Posterior cingulate gyrus (tissue), 11 donors: ENCODE measurements at places on chromosomes 5 and 9.

DNA sequence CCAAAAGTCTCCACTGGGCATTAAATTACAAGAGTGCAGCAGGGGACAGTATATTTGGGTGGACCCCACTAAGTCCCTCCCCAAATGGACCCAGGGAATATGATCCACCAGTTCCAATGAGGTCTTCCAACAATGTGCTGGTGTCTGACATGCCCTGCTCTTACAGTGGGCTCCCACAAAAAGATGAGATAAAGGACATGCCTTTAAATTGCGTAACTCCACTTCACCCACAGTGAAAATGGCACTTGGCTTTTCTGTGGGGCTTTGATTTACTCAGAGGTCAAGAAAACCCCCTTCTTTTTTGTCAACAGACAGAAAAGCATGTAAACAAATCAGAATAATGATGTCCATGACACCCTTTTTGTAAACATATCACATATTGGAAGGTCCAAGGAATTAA, 336.5 kb downstream of the EBF1 start:
- no peak for DNase-seq

DNA sequence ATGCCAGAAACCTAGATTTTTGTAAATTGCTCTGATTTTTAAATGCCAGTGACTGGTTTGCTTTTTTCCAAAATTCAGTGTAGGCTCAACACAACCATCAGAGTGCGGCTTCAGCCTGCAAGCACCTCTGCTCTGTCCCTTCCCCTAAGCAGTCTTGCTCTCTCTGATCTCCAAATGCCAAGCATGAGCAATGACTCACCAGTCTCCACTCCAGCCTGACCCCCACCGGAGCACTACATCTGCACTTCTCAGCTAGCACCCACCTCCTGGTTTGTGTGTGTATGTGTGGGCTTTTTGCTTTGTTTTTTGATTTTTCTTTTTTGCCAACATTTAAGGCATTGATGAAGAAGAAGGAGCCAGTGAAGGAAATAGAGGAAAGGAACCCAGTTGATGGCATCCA, 61.4 kb upstream of the ADRA1B start:
- no peak for DNase-seq

- no peak for DNase-seq
Measured at GRCh38 chr5:22348027-22348426, 505.1 kb downstream of the CDH12 start.

DNA sequence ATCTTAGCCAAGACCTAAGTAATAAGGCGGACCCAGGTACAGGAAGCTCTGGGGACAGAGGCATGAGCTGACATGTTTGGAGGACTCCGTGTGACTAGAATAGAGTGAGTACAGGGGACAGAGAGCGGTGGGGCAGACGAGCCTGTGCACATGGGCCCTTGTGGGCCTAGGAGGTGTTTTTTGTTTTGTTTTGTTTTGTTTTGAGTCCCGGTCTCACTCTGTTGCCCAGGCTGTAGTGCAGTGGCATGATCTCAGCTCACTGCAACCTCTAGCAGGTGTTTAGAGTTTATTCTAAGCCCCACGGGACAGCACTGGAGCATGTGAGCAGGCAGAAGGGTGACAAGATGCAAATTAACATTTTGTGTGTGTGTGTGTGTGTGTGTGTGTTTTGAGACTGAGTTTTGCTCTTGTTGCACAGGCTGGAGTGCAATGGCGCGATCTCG, 3.1 kb upstream of the EEIG1 start:
- no peak for DNase-seq

GRCh38 chr9:135978642-135979546, 17.7 kb upstream of the UBAC1 start:
- peak; percentile 53 for DNase-seq

DNA sequence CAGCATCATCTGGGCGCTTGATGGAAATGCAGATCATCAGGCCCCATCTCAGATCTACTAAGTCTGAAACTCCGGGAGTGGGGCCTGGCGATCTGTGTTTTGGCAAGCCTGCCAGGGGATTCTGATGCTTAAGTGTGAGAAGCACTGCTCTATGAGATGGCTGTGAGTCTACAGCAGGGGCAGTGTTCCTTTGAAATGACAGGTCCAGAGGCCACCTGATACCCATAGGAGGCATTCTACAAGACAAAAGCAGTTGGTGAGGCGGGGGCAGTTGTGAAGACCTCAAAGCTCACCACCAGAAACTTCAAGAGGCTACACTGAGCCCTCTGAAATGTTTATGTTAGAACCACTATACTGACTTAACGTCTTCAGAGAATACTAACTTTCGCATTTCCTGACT, 86.9 kb upstream of the SPATA31D4 start:
- DNase-seq, result no peak

GRCh38 chr5:139664727-139665351, 16.7 kb downstream of the CXXC5 start:
- DNase-seq, result no peak

GRCh38 chr5:132785365-132785764, 8.3 kb upstream of the SEPTIN8 start:
- DNase-seq, result no peak

GRCh38 chr5:172943906-172944305, 15.3 kb upstream of the RPL26L1 start:
- DNase-seq, result no peak

GRCh38 chr5:142798099-142798770, 28.1 kb downstream of the ARHGAP26 start:
- DNase-seq, result no peak

DNA sequence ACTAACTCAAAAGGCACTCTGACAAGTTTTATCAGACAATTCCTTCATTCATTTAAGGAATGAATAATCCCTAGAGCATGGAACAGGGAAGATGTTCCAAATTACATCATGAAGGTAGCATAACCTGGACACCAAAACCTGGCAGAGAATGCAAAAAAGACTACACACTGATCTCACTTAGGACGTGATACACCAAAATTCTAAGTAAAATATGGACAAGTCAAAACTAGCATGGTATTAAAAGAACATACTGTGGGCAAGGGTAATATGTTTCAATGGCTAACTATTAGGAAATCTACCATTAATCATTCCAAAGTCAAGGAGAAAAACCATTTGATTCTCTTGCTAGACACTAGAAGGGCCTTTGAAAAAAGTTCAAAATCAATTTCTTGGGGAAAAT, 176.5 kb downstream of the HSPA4 start:
- DNase-seq, result no peak

GRCh38 chr5:69187342-69187741, 2.0 kb upstream of the CENPH start:
- no peak for DNase-seq

DNA sequence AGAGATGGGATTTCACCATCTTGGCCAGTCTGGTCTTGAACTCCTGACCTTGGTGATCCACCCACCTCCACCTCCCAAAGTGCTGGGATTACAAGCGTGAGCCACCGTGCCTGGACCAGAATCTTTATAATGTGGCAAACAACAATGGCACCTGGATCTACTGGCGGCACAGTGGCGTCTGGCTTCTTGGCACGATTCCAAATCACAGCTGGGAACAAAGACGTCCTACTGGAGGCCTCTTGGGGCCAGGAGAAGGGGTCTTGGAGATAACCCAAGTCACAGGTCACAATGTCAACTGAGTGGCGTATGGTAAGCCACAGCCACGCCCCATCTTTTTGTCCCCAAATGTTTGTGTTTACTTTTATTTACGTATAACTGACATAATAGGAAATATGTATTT, 77.8 kb upstream of the RAPGEF1 start:
- DNase-seq, result no peak

- peak; percentile 85 for DNase-seq
Measured at GRCh38 chr5:181204826-181205760, at the start of gene TRIM7. TSS of gene TRIM7 (minus strand) at chr5:181205196. CDS start at chr5:181205110, 86 bp downstream.

DNA sequence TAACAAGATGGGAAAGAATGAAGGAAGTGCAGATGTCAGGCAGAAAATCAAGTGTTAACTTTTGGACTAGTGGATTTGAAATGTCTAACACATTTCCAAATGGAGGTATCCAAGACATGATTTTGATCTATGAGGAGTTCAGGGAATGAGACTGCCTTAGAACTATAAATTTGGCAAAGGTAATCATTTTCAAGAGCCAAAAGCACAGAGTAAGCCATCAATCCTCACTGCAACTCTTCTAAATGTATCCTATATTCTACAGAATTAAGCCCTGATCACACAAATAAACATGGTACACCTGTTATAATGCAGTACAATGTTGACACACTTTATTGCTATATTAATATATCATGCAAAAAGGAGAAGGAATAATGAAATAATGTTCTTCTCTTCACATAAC, 55.6 kb downstream of the SETX start:
- DNase-seq, result no peak

DNA sequence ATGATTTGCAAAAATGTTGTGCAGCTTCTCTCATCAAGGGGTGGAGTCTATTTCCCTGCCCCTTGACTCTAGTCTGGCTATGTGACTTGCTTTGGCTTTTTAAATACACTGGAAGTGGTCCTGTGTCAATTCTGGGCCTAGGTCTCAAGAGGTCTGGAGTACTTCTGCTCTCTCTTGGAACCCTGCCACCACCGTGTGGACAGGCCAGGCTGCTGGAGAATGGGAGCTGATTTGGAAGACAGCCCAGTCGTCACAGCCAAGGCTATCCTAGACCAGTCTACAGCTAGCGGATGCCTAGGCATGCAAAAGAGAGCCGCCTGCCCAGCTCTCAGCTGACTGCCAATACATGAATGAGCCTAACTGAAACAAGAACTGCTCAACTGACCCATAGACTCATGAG, 56.7 kb upstream of the CLINT1 start:
- DNase-seq, result peak; percentile 62

DNA sequence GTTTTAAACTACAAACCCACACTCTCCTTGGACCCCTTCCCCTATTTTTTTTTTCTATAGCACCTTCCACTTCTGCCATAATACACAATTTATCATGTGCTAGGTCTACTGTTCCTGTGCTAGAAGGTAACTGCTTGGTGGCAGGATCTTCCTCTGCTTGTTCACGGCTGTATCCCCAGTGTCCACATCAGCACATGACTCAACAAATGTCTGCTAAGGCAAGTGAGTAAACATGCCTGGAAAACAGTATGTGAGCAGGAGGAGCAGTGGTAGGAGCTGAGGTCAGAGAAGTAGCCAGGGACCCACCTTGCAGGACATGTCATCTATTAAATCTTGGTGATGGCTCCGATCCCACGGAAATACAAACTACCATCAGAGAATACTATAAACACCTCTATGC, 79.4 kb downstream of the AUH start:
- no peak for DNase-seq

DNA sequence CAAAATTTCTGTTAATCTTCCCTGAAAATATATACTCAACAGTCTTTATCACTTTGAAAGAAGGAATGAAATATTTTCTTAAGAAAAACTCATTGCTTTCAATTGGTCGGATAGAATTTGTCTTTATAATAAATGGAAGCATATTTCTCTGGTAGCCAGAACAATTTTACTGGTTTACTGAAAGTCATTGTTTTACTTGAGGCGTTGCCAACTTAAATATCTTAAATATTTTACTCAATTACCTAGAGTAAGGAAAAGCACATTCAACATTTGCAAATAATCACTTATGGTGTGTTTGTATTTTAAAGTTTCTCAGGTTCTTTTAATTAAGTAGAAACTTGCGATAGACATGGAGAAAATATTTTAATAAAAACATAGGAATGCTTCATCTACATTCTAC, 1181.7 kb downstream of the EFNA5 start:
- no peak for DNase-seq

- no peak for DNase-seq
Measured at GRCh38 chr5:52754051-52754450, 33.7 kb upstream of the ITGA1 start.

- DNase-seq, result no peak
Measured at GRCh38 chr5:170854566-170854965, 7.3 kb upstream of the RANBP17 start.

DNA sequence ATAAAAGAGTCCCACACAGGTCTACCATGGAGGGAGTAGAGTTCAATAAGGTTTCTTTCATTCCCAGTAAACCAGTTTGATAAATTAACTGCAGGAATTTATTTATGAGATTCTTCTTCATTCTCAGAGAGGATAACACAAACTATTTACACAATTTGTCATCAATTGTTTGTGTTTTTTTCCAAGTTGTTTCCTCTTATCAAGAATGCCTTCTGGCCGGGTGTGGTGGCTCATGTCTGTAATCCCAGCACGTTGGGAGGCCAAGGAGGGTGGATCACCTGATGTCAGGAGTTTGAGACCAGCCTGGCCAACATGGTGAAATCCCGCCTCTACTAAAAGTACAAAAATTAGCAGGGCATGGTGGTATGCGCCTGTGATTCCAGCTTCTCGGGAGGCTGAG, 216.7 kb downstream of the MLLT3 start:
- no peak for DNase-seq

- no peak for DNase-seq
Measured at GRCh38 chr9:89919171-89919681, 314.4 kb downstream of the GADD45G start.

DNA sequence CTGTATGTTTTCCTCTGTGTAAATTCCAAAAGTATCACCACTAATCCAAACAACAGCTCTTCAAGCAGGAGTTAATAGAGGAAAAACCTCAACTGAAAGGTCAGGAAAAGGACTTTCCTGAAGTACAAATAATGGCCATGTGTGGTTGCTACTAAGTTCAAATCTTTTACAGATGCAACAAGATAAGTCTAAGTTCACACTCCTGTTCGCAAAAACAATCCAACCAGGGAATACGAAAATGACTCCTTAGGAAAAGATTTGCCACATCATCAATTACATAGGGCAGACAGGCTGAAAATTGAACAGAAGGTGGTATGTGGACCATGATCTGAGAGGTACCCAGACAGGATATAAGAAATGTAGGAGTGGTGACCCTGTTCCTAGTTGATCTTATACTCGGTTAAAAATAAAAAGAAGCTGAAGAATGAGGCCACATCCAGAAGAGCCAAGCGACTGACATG, 210.2 kb downstream of the TSSK1B start:
- no peak for DNase-seq

GRCh38 chr5:150801117-150801927, 22.8 kb downstream of the SMIM3 start:
- DNase-seq, result no peak

DNA sequence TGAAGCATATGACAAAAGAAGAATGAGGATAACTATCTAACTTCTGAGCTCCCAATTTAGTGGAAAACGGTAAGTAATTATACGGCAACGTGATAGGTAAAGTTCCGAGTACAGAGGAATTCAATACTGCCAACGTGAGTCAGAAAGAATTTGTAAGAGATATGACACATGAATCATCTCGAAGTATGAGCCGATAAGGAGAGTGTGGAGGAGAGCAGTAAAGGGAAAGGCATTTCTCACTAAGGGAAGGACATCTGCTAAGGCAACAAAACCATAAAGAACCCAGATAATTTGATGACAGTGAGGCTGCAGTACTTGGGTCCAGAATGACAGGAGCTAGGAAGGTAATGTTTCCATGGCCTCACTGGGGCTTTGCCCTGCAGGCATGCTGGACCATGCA, 11.0 kb downstream of the MPDZ start:
- no peak for DNase-seq

DNA sequence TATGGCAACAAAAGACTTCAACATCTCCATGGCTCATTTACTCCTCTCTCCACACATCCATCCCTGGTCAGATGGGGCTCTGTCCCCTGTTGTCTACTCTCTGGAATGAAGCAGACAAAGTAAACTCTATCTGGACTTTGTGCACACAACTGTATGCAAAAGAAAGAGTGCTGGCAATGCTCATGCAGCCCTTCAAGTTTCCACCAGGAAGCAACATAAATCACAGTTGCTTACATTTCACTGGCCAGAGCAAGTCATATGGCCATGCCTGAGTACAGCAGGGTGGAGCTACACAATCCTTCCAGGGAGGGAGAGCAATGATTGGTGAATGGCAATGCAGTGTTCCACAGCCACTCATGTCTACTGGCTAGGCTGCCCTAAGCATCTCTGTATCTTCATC, 12.4 kb upstream of the SHC3 start:
- DNase-seq, result no peak

GRCh38 chr5:167969998-167970397, 321.4 kb upstream of the WWC1 start:
- DNase-seq, result no peak
